ENCODE measurements at places on chromosomes 13 and 19. TPM values are rescaled to one million over a fixed set of nuclear protein-coding genes. Genes with fewer than 3 reads are reported as not detected.

Gene CLDND2
- total RNA-seq, result 1.6 TPM

GRCh38 chr13:70339738-70340137 lies 231.5 kb upstream of the KLHL1 start:
- no peak overlapping the region for H3K4me3 ChIP-seq
- H3K4me1 ChIP-seq, result no peaks in the 10 kb centered on the region
- no peak overlapping the region for H3K27ac ChIP-seq
- DNase-seq, result peak; percentile 55
- no peaks in the 10 kb centered on the region for H3K27me3 ChIP-seq

DNA sequence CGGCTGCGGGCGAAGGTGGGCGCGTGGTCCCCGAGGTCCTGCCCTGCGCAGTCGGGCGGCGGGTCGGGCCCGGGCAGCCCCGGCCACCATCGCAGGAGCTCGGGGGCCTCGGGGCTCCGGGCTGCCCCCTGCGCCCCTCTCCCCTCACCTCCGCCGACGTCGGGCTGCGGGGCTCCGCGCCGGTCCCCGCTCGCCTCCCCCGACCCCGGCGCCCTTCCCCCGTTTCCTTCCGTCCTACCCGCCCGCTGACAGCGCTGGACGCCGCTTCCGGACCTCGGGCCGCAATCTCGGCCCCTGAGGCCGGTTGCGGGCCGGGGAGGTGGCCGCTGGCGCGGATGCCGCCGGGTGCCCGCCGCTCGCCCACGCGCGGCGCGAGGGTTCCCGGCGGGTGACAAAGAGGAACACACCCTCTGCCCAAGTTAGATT lies 720 bp downstream of the FARP1 start:
- no peaks in the 10 kb centered on the region for H3K36me3 ChIP-seq
- peak overlapping the region; percentile 91 for H3K27ac ChIP-seq
- DNase-seq, result peak; percentile 33
- peaks cover 38% of the 10 kb centered on the region for H3K4me1 ChIP-seq
- H3K4me3 ChIP-seq, result peak overlapping the region; percentile 69

Gene ZNF66
- 10.1 TPM for total RNA-seq

GRCh38 chr13:24693862-24694471 lies 13.8 kb downstream of the ATP12A start:
- no peak overlapping the region for H3K27ac ChIP-seq
- H3K4me3 ChIP-seq, result no peak overlapping the region
- no peaks in the 10 kb centered on the region for H3K4me1 ChIP-seq
- DNase-seq, result peak; percentile 76
- no peaks in the 10 kb centered on the region for H3K36me3 ChIP-seq
- H3K27me3 ChIP-seq, result no peaks in the 10 kb centered on the region

GRCh38 chr19:53394974-53395839 lies at the start of gene ZNF765:
ZNF765 (plus strand) TSS chr19:53395149; CDS start chr19:53398016, 2,867 bp downstream.
- H3K4me1 ChIP-seq, result peaks cover 8% of the 10 kb centered on the region
- peak within 1 kb of the TSS; percentile 83 for H3K4me3 ChIP-seq

DNA sequence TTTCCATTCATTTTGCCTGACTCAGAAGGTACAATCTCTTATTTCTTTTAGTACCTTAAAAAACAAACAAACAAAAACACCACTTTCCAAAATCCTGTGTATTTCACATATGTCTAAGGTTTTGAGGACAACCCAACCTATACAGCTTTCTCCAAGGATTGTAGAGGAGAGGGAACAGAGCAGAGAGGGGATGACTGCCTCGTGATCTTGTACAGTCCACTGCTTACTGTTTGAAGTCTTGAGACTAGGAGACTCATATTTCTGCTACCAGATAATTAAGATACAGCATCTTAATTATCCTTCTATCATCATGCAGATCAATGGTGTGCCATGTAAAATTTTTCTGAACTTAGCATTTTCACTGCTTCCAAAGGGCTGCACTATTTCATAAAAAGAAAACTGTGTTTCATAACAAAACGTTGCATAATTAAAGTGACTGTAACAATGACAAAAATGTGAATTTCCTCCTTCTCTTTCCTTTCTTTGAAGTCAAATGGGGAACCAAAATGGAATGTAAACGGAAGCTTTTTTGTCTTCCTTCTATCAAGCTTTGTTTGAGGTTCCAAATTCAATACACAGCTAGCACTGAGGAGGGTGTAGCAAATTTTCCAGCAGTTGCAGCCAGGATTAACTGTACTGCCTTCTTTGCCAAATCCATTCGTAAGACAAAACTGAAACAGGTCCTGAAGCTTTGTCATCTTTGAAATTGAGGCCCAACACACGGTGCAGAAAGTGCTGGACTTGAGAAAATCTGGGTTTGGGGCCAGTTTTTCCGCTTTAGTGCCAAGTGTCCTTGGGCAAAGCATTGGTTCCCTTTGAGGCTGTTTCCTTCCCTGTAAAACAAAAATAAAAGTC lies 34.9 kb upstream of the RCBTB2 start:
- no peaks in the 10 kb centered on the region for H3K36me3 ChIP-seq
- no peaks in the 10 kb centered on the region for H3K27me3 ChIP-seq
- H3K27ac ChIP-seq, result no peak overlapping the region
- H3K4me3 ChIP-seq, result no peak overlapping the region

DNA sequence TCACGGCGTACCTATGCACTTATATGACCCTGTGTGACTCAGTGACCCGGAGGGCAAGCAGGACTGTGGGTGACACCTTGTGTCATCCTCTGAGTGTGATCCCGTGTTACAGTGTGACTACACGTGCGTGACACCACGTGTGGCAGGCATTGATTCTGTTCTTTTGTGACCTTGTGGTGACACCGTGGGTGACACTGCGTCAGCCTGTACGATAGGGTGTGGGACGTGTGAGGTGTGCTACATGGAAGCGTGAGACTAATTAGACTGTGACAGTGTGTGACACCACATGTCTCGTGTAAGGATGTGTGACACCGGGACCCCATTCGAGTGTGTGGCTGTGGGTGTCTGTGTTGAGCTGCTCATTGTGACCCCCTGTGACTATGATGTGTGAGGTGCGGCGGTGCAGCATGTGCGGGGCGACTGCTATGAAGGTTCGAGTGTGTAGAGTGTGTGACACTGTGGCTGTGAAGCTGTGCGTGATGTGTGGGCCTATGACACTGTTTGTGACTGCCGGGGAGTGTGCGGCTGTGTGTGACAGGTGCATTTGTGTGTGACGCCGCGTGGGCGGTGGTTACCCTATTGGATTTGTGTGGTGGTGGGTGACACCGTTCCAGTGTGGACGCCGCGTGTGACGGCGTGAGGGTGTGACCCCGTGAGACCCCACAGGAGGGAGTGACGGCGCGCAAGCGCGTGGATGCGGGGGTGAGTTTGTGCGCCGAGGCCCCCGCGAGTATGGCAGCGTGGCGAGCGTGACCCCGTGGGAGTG lies 399 bp upstream of the SPTBN4 start:
- no peaks in the 10 kb centered on the region for H3K27me3 ChIP-seq
- peak overlapping the region; percentile 36 for H3K27ac ChIP-seq
- DNase-seq, result no peak
- no peaks in the 10 kb centered on the region for H3K36me3 ChIP-seq
- peaks cover 20% of the 10 kb centered on the region for H3K4me1 ChIP-seq
- H3K4me3 ChIP-seq, result peak overlapping the region; percentile 35

Gene GSK3A
- total RNA-seq, result 59.6 TPM

Gene ZNF471
- not detected for total RNA-seq

Gene RTBDN
- total RNA-seq, result not detected

DNA sequence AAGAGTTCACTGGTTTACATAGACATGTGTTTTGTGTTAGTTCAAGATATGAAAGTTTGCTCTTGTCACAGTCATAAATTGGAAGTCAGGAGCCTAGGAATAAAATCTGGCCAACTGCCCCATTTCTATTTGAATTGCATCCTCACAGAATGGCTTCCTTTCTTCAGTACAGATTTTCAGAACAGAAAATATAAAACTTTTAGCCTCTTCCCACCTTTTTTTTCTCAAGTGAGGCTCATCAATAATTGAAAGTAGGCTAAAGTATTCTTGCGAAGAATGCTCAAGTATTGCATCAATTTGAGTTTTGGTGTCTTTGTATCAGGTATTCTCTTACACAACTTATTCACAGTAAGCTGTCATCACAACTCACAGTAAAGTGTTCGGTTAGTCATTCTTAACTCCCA lies 802.7 kb downstream of the PCDH9 start:
- H3K27ac ChIP-seq, result no peak overlapping the region
- H3K27me3 ChIP-seq, result no peaks in the 10 kb centered on the region
- H3K4me3 ChIP-seq, result no peak overlapping the region
- no peak for DNase-seq

DNA sequence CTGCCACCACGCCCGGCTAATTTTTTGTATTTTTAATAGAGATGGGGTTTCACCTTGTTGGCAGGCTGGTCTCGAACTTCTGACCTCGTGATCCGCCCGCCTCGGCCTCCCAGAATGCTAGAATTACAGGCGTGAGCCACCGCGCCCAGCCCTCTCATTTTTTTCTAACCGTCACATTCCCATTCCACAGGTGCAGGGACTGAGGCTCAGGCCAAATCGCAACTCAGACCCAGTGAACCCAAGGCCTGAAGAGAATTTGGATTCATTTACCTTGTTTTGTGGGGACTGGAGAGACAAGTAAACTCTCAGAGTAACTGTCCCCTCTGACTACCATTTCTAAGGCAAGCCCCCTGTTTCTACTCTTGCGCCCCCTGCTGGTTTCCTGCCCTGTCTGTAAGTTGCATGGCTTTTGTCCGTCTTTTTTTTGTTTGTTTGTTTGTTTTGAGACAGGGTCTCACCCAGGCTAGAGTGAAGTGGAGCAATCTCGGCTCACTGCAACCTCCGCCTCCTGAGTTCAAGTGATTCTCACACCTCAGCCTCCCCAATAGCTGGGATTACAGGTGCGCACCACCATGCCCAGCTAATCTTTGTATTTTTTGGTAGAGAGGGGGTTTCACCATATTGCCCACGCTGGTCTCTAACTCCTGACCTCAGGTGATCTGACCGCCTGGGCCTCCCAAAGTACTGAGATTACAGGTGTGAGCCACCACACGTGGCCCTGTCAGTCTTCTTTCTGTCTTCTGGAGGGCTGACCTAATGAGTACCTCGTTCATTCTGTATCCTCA lies 2.3 kb upstream of the STRN4 start:
- H3K36me3 ChIP-seq, result peaks cover 1% of the 10 kb centered on the region
- no peak overlapping the region for H3K4me3 ChIP-seq
- H3K27ac ChIP-seq, result peak overlapping the region; percentile 86
- peak; percentile 61 for DNase-seq
- H3K27me3 ChIP-seq, result no peaks in the 10 kb centered on the region

GRCh38 chr19:54458648-54459281 lies 4.8 kb downstream of the LENG9 start:
- H3K4me1 ChIP-seq, result peaks cover 8% of the 10 kb centered on the region
- DNase-seq, result no peak
- peak overlapping the region; percentile 30 for H3K27ac ChIP-seq
- no peak overlapping the region for H3K4me3 ChIP-seq

Gene CILP2
- 1.1 TPM for total RNA-seq

DNA sequence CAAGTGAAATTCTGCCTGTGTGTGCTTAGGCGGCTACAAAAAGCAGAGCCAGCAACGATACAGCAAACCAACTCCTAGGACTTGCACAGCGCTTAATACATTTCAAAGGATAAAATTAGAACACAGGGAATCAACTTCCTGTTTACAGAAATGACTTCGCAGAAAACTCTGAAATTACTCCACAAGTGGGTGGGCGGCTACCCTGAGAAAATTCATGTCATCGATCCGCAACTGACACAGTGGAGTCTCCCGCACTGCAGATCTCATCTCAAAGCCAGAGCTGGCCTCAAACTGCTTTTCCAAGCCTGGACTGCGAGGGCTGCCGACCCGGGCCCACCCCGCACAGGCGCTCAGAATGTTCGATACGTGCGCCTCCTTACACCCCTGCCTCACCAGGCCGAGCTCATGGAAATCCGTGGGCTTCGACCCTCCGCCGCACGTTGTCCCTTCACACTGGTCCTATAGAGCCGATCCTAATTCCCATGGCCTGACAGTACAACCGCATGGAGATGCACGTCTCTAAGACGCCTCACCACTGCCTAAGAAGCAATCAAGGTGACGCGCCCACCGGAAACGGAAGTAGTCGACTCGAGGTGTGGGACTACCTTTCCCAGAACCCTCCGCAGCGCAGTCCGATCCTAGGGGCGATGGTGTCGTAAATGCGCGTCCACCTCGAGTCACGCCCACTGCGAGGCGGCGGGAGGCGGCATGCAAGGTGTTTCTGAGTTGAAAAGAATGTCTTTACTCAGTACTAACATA lies at the start of gene ZNF229:
TSS of gene ZNF229 (minus strand) at position 557 of the 759 bp plus-strand sequence. CDS start 5,625 bp downstream, outside the sequence.
- H3K36me3 ChIP-seq, result no peaks in the 10 kb centered on the region
- H3K27ac ChIP-seq, result no peak within 1 kb of the TSS
- H3K4me3 ChIP-seq, result no peak within 1 kb of the TSS
- no peak for DNase-seq
- H3K4me1 ChIP-seq, result no peaks in the 10 kb centered on the region

DNA sequence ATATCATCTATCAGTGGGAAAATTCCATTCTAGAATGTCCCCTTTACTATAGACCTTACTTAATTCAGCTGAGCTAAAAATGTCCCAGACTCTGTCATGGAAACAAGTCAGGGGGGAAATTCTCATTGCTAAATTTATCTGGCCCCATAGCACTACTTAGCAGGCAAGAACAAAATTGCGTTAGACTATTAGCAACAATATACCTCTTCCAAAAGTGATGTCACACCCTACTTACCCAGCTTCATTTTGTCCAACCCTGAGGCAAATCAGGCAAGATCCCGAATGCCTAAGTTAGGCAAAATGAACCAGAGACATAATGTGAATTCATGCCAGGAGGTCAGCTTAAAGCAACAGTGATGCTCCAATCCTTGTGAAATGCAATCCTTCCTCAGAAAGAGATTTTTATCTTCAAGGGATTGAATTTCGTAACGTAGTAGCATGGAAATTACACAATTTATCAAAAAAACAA lies 93.7 kb downstream of the FRY start:
- no peak for DNase-seq
- no peaks in the 10 kb centered on the region for H3K27me3 ChIP-seq
- no peaks in the 10 kb centered on the region for H3K4me1 ChIP-seq
- no peak overlapping the region for H3K27ac ChIP-seq
- H3K36me3 ChIP-seq, result no peaks in the 10 kb centered on the region
- H3K4me3 ChIP-seq, result no peak overlapping the region

GRCh38 chr13:113144255-113144629 lies 14.2 kb upstream of the PROZ start:
- DNase-seq, result no peak
- peaks cover 2% of the 10 kb centered on the region for H3K36me3 ChIP-seq
- no peaks in the 10 kb centered on the region for H3K27me3 ChIP-seq
- H3K4me3 ChIP-seq, result no peak overlapping the region
- H3K27ac ChIP-seq, result no peak overlapping the region

DNA sequence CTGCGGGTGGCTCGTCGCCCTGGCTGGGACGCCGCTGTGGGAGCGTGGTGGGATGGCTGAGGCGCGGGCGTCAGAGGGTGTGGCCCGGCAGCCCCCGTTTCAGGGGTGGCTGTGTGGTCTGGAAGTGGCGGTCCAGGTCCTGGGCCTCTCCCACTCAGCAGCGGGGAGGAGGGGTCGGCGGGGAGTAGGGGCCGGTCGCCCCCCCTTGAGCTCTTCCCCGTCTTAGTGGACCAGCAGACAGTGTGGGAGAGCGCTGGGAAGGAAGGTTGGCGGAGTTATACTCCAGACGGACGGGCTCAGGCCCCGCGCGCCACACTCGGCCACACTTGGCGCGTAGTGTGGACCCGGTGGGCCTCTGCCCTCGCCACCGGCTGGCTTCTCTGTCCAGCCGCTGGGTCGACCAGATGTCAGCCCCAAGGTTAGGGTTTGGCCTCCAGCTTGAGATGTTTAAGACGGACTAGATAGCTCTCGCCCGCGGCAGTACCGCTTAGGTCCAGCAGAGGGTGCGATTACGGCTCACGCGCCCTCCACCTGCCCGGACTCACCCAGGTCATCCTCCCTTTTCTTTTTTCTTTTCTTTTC lies 21.7 kb upstream of the ZNF429 start:
- no peaks in the 10 kb centered on the region for H3K36me3 ChIP-seq
- H3K4me3 ChIP-seq, result no peak overlapping the region
- DNase-seq, result no peak
- no peaks in the 10 kb centered on the region for H3K4me1 ChIP-seq
- H3K27me3 ChIP-seq, result no peaks in the 10 kb centered on the region

Gene NOVA2
- not detected for total RNA-seq
